A549 treated with AZD2906 at 1 μM for 4 hours (cell line): ENCODE measurements at places on chromosomes 16 and 17. TPM values are rescaled to one million over a fixed set of nuclear protein-coding genes. Genes with fewer than 3 reads are reported as not detected.

IFI35 gene
- 17.3 to 20.9 TPM (median 19.0 TPM) in 5 replicates for total RNA-seq

ADGRG1 gene
- total RNA-seq: 148 to 205 TPM (median 174 TPM) in 5 replicates

WNT9B gene
- total RNA-seq: 0.02 to 0.05 TPM in 2 of 5 replicates, not detected in the others

OMG gene
- not detected in 5 replicates for total RNA-seq

CMTM1 gene
- total RNA-seq: 1.1 to 1.6 TPM (median 1.5 TPM) in 5 replicates

MAP2K4 gene
- total RNA-seq: 26.5 to 34.6 TPM (median 28.9 TPM) in 5 replicates

AANAT gene
- 0.22 to 0.64 TPM (median 0.33 TPM) in 5 replicates for total RNA-seq

ZNF594 gene
- total RNA-seq: 1.1 to 1.6 TPM (median 1.5 TPM) in 5 replicates

AURKB gene
- total RNA-seq: 140 to 157 TPM (median 146 TPM) in 5 replicates

TBC1D3L gene
- total RNA-seq: 7.0 to 12.7 TPM (median 12.1 TPM) in 5 replicates

CCL5 gene
- total RNA-seq: 0.79 to 1.5 TPM (median 1.2 TPM) in 5 replicates

SPNS3 gene
- total RNA-seq: 0.03 to 0.17 TPM (median 0.06 TPM) in 4 of 5 replicates, not detected in the other

PYY gene
- 0.08 TPM in 1 of 5 replicates, not detected in the others for total RNA-seq

KRT40 gene
- not detected in 5 replicates for total RNA-seq

CLEC3A gene
- not detected in 5 replicates for total RNA-seq

DRC3 gene
- 2.0 to 2.5 TPM (median 2.1 TPM) in 5 replicates for total RNA-seq

CSH2 gene
- not detected in 5 replicates for total RNA-seq

CEMP1 gene
- total RNA-seq: 0.06 to 0.15 TPM (median 0.09 TPM) in 3 of 5 replicates, not detected in the others

GPRC5C gene
- 45.9 to 65.0 TPM (median 59.4 TPM) in 5 replicates for total RNA-seq

HNF1B gene
- total RNA-seq: 14.3 to 18.0 TPM (median 17.4 TPM) in 5 replicates

CNGB1 gene
- 0.06 to 0.20 TPM (median 0.10 TPM) in 5 replicates for total RNA-seq

CCL7 gene
- 0.11 to 0.25 TPM (median 0.22 TPM) in 5 replicates for total RNA-seq

ZPBP2 gene
- total RNA-seq: not detected in 5 replicates

ALOX15 gene
- 0.04 to 0.26 TPM (median 0.09 TPM) in 5 replicates for total RNA-seq

KRTAP3-2 gene
- total RNA-seq: 0.20 to 0.57 TPM (median 0.29 TPM) in 5 replicates

SDR42E1 gene
- total RNA-seq: 1.1 to 1.6 TPM (median 1.2 TPM) in 5 replicates

CTDNEP1 gene
- total RNA-seq: 208 to 254 TPM (median 236 TPM) in 5 replicates
